ENCODE measurements at places on chromosomes 11 and 22.

GRCh38 chr11:119144825-119145486 lies 3.9 kb upstream of the ABCG4 start:
- peak; percentile 82 for DNase-seq

GRCh38 chr22:31039393-31039792 lies 41.7 kb upstream of the SMTN start:
- no peak for DNase-seq

- no peak for DNase-seq
Observed at GRCh38 chr22:29570456-29570855, 10.5 kb downstream of the NIPSNAP1 start.

GRCh38 chr11:94809251-94809650 lies 41.1 kb downstream of the AMOTL1 start:
- no peak for DNase-seq

DNA sequence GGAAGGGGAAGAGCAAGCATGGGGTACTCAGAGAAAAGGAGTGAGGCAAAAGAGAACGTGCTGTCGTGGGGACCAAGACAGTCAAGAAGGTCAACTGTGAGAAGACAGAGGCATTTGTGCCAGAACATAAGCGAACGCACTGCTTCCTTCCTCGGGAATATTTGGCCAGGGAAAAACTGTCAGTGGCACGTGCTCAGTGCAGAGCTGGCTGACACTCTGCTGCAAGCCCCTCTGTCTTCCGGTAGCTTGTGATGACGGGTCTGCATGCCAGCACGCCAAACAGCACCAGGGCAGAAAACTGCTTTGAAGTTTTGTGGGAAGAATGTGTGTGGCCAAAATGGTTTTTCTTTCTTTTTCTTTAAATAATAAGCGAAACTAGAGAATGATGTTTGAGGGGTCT lies 60.6 kb downstream of the SMCO4 start:
- no peak for DNase-seq

- DNase-seq = no peak
Observed at GRCh38 chr11:47131136-47131535, 45.5 kb downstream of the ARFGAP2 start.

- no peak for DNase-seq
Observed at GRCh38 chr11:27456795-27457329, 15.7 kb downstream of the LGR4 start.

GRCh38 chr22:43482318-43482625 lies 70.5 kb downstream of the MPPED1 start:
- no peak for DNase-seq

DNA sequence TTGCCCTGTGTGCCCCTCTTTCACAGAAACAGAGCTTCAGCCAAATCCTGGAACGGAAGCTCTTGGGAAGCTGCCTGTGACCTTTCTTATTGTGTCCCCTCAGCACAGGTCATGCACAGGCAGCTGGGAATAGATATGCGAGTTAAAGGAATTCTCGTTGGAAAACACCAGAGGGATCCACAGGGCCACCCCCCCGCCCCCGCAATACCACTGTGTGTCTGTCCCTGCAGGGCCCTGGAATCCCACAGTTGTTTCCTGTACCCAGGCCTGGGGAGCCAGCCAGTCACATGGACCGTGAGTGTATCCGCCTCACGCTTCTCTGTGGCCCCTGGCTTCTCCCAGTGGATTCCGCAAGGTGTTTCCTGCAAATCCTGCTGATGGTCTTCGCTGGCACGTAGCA lies 29.0 kb downstream of the TIMP3 start:
- DNase-seq = peak; percentile 57

Data from eye (tissue), 1 donor.